Urothelium cell line (cell line): ENCODE measurements at places on chromosomes 2 and 18.

DNA sequence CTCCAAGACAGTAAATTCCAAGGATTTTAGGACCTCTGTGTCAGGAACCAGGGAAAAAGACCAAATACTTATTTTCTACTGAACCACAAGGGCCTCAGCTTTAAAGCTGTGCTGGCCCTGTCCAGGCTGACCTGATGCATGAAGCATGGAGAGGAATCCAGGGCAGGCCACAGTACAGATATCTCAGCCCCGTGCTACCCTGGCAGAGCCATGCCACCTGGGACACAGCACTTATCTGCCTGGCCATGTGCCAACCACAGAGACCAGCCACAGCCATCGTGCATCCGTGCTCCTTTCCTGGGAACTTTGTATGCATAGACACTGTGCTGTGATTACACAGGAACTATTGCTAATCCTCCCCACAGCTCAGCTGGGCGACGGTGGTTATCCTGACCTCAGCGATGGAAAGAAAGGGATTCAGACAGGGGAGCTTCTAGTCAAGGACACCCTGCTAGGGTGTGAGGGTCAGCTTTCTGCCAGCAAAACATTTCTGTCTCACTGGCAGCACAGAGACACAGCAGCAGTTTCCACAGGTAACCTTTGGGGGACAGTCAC, 687.4 kb upstream of the ID2 start:
- DNase-seq: no peak

GRCh38 chr2:234060236-234060635, 9.7 kb downstream of the SPP2 start:
- DNase-seq: no peak

DNA sequence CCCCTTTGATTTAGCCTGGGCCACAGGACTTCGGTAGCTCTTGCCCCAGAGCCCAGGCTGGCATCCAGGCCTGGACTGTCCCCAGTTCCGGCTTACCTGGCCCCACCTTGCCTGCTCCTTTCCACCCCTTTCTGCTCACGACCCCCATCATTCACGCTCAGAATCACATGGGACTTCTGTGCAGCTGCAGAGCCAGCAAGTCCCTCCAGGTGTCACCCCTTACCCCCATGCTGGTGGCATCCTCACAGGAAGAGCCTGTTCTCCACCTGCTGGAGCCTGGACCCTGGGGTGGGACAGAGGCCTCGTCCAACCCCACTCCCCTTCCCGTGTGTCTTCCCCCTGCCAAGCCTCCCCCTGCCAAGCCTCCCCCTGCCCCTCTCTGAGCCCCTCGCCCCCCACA, 7.9 kb upstream of the KCNIP3 start:
- no peak for DNase-seq

- DNase-seq: no peak
These were observed 7.6 kb upstream of the KCTD1 start for GRCh38 chr18:26555804-26556553.

- DNase-seq: no peak
These were observed 35.5 kb downstream of the ZNF532 start for GRCh38 chr18:58900015-58900649.

DNA sequence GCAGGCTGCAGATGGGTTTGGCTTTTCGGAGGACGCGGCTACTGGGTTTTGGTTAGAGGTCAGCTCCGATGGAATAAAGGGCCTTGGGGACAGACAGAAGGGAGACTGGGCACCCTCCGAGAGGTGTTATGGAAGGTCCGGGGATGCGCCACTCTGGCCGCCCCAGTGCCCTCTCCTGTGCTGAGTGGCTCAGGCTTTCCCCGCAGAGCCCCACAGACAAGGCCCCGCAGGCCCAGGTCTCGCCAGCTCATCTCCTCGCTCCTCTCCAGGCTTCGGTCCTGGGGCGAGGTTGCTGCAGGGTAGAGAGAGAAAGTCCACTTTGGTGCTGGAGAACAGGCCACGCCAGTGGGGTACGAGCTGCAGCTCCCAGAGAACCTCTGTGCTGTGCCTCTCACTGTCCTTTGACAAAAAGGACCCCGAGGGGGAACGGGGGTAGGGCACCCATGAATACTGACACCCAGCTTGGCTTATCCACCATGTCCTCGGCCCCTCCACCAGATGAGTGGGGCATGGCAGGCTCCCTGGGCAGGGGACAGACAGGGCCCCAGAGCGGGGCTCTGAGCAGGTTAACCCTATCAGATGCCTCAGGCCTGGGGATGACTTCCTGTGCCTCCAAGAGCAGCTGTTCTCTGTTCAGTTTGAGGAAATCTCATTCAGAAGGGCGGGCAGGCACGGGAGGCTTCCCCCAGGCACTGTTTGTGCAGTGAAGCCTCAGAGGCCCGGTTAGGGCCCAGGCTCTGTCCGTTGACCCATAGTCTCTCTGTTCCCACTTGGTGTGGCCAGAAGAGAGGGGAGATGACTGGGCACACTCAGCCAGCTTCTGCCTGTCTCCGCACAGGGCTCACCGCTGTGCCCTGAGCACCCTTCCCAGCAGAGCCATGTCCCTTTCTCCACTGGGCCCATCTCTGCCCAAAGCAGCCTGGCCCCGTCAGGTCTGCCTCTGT, 15.7 kb upstream of the CNNM3 start:
- no peak for DNase-seq

DNA sequence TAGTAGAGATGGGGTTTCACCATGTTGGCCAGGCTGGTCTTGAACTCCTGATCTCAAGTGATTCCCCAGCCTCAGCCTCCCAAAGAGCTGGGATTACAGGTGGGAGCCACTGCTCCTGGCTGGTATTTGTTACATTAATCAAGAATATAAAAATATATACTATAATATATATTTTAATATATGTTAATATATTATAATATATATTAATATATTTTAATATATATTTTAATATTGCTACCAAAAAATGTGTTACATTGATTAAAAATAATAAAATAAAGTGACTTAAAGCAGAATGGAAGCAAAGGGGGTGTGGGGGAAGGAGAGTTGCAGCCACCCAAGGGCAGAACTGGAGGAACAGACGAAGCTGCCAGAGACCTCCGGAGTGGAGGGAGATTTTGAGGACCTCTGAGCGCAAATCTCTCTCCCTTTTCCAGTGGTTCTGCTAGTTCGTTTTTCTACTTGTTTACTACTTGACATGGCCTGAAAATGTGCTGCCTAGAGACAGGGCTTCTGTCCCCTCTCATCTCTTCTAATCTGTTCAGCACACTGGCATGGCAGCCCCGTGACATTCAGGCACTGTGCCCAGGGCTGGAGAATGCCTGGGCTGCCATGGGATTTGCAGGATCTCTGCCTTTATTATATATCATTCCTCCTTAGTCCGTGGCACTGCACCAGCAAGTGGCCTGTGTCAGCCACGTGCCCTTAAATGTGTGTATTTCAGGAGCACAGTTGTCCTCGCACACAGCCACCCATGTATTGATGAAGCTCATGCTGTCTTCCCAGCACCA, 47.9 kb upstream of the RAB12 start:
- DNase-seq: no peak

DNA sequence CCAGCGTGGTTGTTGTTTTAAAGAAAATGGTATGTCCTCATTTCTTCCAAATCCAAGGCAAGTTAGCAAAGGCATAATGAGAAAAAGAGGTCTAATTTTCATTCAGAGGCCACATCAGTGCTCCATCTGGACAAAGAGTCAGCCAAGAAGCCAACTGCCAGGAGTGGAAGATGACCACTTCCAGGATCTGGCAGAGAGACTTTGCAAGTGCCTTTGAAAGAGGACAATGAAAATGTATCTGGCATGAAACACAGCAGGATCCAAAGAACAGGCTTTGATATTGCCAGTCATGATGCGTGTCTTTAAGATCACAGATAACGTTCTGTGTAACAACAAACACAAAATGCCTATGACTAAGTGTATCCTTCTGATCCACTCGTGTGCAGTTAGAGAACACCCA, 82.8 kb downstream of the AFF3 start:
- DNase-seq: no peak

DNA sequence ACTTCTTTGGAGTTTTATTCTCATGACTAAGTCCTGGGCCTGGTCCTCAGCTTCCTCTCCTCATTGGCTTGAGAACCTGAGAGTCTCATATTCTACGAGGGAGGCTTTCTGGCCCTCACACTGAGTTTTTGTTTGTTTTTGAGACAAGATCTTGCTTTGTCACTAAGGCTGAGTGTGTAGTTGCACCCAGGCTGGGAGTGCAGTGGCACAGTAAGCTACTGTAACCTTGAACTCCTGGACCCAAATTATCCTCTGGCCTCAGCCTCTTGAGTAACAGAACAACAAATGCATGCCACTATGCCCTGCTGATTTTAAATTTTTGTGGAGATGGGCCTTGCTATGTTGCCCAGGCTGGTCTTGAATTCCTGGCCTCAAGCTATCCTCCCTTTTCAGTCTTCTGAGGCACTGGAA, 22.6 kb downstream of the PRKRA start:
- DNase-seq: no peak

- DNase-seq: no peak
These were observed 182.2 kb upstream of the ZFP36L2 start for GRCh38 chr2:43408407-43409160.

GRCh38 chr2:196963043-196963442, 36.5 kb upstream of the PGAP1 start:
- no peak for DNase-seq

GRCh38 chr18:38221476-38222100, 656.0 kb upstream of the CELF4 start:
- DNase-seq: no peak

GRCh38 chr2:128639120-128639477, 320.4 kb upstream of the HS6ST1 start:
- no peak for DNase-seq

- no peak for DNase-seq
These were observed 414.3 kb downstream of the ZNF804A start for GRCh38 chr2:185012643-185013042.

GRCh38 chr2:188158337-188159100, 133.2 kb upstream of the GULP1 start:
- peak; percentile 4 for DNase-seq

GRCh38 chr2:227377467-227378351, 1.4 kb downstream of the TM4SF20 start:
- no peak for DNase-seq

DNA sequence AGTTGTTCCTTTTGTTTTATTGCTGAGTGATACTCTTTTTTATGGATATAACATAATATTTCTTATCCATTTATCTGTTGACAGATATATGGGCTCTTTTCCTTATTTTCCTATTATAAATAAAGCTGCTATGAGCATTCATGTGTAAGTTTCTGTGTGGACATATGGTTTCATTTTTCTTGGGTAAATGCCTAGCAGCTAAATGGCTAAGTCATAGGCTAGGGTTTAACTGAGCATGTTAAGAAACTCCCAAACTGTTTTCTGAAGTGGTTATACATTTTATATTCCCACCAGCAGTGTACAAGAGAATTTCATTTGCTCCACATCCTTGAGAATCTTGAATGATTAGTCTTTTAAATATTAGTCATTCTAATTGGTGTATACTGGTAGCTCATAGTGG, 786.6 kb upstream of the CDH2 start:
- DNase-seq: no peak

DNA sequence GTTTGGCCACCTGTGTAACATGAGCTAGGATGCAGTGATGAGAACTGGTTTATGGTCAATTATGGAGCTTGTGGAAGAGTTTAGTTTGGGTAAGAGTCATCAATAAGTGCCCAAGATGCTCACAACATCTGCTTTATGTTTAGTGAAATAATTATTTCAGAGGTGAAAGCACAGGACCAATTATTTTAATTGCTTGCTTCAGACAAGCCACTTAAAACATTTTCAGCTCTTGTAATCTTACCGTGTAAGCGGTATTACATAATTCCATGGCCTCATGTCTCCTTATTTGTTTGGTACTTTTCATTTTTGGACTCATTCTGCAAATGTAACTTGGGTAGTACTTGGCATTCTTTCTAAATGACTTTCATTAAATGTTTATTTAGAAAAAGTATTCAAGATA, 5.4 kb downstream of the B3GNT2 start:
- DNase-seq: no peak

DNA sequence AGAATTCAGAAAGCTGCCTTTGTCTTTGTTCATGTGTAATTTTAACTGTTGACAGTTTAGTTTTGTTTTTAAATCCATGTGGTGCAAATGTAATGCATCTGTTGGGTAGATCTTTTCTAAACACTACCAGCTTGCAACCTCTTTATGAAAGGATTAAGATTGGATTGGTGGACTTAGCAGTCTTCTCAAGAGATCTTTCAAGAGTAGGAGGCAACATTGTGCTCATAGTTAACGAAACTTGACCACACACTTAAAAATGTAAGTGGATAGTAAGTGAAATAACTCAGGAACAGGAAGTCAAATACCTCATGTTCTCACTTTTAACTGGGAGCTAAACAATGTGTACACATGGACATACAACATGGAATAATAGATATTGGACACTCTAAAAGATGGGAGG, 579.0 kb downstream of the RIT2 start:
- DNase-seq: no peak

- DNase-seq: no peak
These were observed 214.0 kb downstream of the SS18 start for GRCh38 chr18:25876330-25876948.

DNA sequence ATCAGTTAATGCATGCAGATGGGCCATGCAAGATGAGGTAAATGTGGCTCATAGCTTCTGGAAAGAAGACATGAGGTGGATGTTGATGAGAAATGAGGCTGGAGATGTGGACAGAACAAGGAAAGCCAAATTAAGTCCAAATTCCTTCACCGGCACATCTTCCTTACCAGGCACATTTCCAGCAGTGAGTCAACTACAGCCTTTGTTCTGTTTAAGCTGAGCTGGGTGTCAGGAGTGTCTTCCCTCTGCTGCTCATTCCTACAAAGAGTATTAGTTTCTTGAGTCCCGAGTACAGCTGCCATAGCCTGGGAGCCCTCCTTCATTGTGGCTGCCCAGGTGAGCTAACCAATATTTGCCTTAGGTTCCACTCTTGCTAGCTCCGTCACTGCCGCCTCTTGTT, 945.0 kb downstream of the SLC4A3 start:
- no peak for DNase-seq

DNA sequence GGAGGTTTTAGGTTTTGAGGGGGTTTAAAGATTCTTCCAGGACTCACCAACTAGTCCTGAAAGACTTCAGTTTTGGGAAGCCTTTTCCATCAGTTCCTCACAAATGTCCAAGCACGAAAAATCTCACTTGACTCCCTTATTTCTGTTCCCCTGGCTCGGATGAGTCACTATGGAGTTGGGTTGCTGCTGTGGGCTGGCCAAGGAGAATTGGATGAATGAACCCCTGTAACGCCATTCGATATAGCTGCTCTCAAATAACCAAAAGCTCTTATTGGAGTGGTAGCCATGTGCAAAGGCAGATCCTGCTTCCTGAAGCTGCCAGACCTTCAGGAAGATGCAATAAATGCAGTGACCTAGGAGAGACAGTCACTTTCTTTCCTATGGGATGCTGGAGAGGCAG, 417.0 kb downstream of the ZNF521 start:
- DNase-seq: no peak
